ENCODE measurements at places on chromosomes 13 and 19. TPM values are rescaled to one million over a fixed set of nuclear protein-coding genes. Genes with fewer than 3 reads are reported as not detected.

The GNA15 gene
- total RNA-seq: not detected

The FGF22 gene
- total RNA-seq: not detected

GRCh38 chr13:38180126-38180525 is 169.5 kb upstream of the UFM1 start:
- no peak for DNase-seq

DNA sequence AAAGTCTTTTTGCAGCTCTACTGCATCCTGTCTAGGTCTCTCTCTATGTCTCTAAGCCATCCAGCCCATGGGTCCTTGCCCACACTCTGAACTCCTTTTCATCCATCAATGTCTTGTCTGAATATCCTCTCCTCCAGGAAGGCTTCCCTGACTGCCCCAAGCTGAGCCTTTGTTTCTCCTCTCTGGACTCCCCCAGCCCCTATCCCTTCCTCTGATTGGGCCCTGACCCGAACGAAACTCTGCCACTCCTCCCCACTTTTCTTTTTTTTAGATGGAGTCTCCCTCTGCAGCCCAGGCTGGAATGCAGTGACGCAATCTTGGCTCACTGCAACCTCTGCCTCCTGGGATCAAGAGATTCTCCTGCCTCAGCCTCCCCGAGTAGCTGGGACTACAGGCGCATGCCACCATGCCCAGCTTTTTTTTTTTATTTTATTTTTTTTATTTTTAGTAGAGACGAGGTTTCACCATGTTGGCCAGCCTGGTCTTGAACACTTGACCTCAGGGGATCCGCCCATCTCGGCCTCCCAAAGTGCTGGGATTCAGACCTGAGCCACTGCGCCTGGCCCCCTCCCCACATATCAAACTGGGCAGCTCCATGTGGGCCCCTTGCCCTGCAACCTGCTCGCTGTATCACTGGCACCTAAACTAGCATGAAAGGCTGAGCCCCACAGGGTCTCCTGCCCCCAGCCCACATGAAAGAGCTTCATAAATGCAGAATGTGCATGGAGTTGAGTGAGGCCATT is 870 bp upstream of the UNC13A start:
- DNase-seq: no peak

GRCh38 chr13:106470576-106470975 is 64.9 kb downstream of the EFNB2 start:
- DNase-seq: no peak
